ENCODE measurements at places on chromosomes 7 and 10. TPM values are rescaled to one million over a fixed set of nuclear protein-coding genes. Genes with fewer than 3 reads are reported as not detected.

GPER1 gene
- 6.0 TPM for total RNA-seq

VPS50 gene
- 43.0 TPM for total RNA-seq

SPDYE9 gene
- not detected for total RNA-seq

PPP1R3C gene
- total RNA-seq, result 141 TPM

NODAL gene
- total RNA-seq, result not detected

AGBL3 gene
- total RNA-seq, result 2.9 TPM

MYO1G gene
- 3.6 TPM for total RNA-seq

ACHE gene
- total RNA-seq, result 25.6 TPM

LOXL4 gene
- 5.0 TPM for total RNA-seq

FAM13C gene
- total RNA-seq, result 16.3 TPM

GHRHR gene
- total RNA-seq, result not detected

CAMK1D gene
- 12.6 TPM for total RNA-seq

PMS2 gene
- 20.1 TPM for total RNA-seq

FZD8 gene
- total RNA-seq, result 34.4 TPM
